ENCODE measurements at places on chromosomes 3 and 15. TPM values are rescaled to one million over a fixed set of nuclear protein-coding genes. Genes with fewer than 3 reads are reported as not detected.

- no peak for DNase-seq
- no peaks in the 10 kb centered on the region for H3K27me3 ChIP-seq
Observed at GRCh38 chr3:48661501-48662144, 1.1 kb downstream of the CELSR3 start.

Gene OSTN
- total RNA-seq, result not detected

- H3K36me3 ChIP-seq, result no peaks in the 10 kb centered on the region
- H3K27ac ChIP-seq, result no peak overlapping the region
- H3K4me3 ChIP-seq, result no peak overlapping the region
- no peak for DNase-seq
Observed at GRCh38 chr3:4332111-4332510, 28.9 kb downstream of the SETMAR start.

Gene STXBP5L
- total RNA-seq, result 0.05 TPM

Gene GPR176
- total RNA-seq, result 12.7 TPM

GRCh38 chr3:35201211-35201610 is 438.1 kb upstream of the ARPP21 start:
- no peak overlapping the region for H3K27ac ChIP-seq
- H3K4me3 ChIP-seq, result no peak overlapping the region
- no peaks in the 10 kb centered on the region for H3K27me3 ChIP-seq
- no peak for DNase-seq

- H3K27ac ChIP-seq, result no peak overlapping the region
- no peaks in the 10 kb centered on the region for H3K36me3 ChIP-seq
- H3K27me3 ChIP-seq, result no peaks in the 10 kb centered on the region
Observed at GRCh38 chr3:126913524-126913923, 69.4 kb upstream of the PLXNA1 start.

GRCh38 chr3:164641071-164641470 is 437.2 kb downstream of the SI start:
- no peak for DNase-seq
- no peaks in the 10 kb centered on the region for H3K36me3 ChIP-seq
- no peaks in the 10 kb centered on the region for H3K27me3 ChIP-seq
- H3K27ac ChIP-seq, result no peak overlapping the region

Gene RPP25
- total RNA-seq, result 40.1 TPM

Gene THAP10
- total RNA-seq, result 6.7 TPM

DNA sequence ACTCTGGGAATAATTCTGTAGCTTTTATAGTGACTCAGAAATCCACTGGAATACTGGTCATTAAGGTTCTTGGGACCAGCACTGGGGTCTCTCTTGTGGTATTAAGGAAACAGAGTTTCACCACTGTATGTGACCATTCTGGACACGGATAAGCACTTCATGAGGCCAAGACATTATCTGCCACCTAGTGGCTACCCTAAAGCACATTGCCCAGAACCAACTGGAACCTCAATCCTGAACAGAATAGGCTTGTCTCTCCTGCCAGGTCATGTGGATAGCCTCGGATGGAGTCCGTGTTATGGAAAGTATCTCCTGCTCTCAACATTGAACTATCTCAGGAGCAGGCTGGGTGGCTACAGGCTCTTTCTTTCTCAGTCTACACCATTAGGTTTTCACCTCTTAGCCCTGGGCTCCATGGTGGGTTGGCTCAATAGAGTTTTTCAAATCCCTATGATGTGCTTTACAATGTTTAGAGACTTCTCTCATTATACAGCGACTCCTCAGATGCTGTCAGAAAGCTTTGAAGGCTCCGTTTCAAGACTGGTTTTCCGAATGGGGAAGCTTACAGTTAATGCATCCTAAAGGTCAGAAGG is 167.6 kb upstream of the ST8SIA2 start:
- no peaks in the 10 kb centered on the region for H3K4me1 ChIP-seq
- H3K4me3 ChIP-seq, result no peak overlapping the region
- H3K27me3 ChIP-seq, result no peaks in the 10 kb centered on the region
- H3K27ac ChIP-seq, result no peak overlapping the region
- no peak for DNase-seq

DNA sequence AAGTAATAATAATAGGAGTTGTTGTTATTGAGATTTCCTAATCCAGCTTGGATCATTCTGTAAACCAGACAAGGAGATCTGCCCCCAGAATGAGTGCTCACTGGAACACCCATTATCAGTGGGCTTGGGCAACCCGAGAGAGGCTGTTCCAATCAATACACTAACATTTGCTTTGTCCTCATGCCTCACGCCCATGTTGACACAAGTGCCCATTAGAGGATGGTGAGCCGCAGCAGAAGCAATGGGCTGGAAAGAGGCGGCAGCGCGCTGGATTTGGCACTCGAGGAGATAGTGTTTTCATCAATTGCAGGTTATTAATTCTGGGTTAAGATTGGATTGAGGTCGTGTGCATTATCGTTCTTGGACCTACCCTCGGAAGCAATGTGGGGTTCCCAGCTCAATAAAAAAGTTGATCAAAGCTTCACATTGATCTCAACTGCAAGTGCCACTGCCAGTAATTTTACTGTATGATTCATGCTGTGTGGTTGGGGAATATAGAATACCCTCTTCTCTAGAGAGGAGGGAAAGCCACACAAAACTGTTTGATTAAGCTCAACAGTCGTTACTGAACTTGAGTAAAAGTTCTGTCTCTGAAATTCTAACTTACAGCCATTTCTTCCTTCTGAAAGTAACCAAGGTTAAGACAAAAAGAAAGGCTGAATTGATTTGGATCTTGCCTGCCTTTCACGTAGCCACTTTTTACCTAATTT is 15.7 kb downstream of the LYZL4 start:
- H3K4me1 ChIP-seq, result no peaks in the 10 kb centered on the region
- H3K4me3 ChIP-seq, result no peak overlapping the region
- H3K27ac ChIP-seq, result no peak overlapping the region
- no peaks in the 10 kb centered on the region for H3K36me3 ChIP-seq

Gene SCN11A
- not detected for total RNA-seq

Gene STAC
- 18.8 TPM for total RNA-seq

Gene ARMC8
- 56.0 TPM for total RNA-seq

GRCh38 chr3:195849322-195850074 is 37.8 kb upstream of the MUC4 start:
- no peak overlapping the region for H3K4me3 ChIP-seq
- H3K4me1 ChIP-seq, result no peaks in the 10 kb centered on the region
- H3K27me3 ChIP-seq, result no peaks in the 10 kb centered on the region
- no peaks in the 10 kb centered on the region for H3K36me3 ChIP-seq
- no peak overlapping the region for H3K27ac ChIP-seq
- no peak for DNase-seq

All from Panc1 (cell line).